ENCODE measurements at places on chromosomes 6 and 20. TPM values are rescaled to one million over a fixed set of nuclear protein-coding genes. Genes with fewer than 3 reads are reported as not detected.

- H3K4me1 ChIP-seq = no peaks in the 10 kb centered on the region
- H3K36me3 ChIP-seq = no peaks in the 10 kb centered on the region
- H3K4me3 ChIP-seq = no peak overlapping the region
- no peak for DNase-seq
- H3K27ac ChIP-seq = no peak overlapping the region
Measured at GRCh38 chr20:19003366-19004336, 190.1 kb downstream of the SCP2D1 start.

GRCh38 chr6:41344876-41345275 lies 9.5 kb downstream of the NCR2 start:
- peak; percentile 26 for DNase-seq
- H3K4me1 ChIP-seq = no peaks in the 10 kb centered on the region
- H3K27ac ChIP-seq = no peak overlapping the region
- H3K36me3 ChIP-seq = no peaks in the 10 kb centered on the region

GRCh38 chr20:41222296-41222695 lies 85.0 kb downstream of the PLCG1 start:
- no peaks in the 10 kb centered on the region for H3K36me3 ChIP-seq
- peaks cover 10% of the 10 kb centered on the region for H3K4me1 ChIP-seq
- no peak overlapping the region for H3K27ac ChIP-seq
- no peaks in the 10 kb centered on the region for H3K27me3 ChIP-seq
- no peak for DNase-seq

DNA sequence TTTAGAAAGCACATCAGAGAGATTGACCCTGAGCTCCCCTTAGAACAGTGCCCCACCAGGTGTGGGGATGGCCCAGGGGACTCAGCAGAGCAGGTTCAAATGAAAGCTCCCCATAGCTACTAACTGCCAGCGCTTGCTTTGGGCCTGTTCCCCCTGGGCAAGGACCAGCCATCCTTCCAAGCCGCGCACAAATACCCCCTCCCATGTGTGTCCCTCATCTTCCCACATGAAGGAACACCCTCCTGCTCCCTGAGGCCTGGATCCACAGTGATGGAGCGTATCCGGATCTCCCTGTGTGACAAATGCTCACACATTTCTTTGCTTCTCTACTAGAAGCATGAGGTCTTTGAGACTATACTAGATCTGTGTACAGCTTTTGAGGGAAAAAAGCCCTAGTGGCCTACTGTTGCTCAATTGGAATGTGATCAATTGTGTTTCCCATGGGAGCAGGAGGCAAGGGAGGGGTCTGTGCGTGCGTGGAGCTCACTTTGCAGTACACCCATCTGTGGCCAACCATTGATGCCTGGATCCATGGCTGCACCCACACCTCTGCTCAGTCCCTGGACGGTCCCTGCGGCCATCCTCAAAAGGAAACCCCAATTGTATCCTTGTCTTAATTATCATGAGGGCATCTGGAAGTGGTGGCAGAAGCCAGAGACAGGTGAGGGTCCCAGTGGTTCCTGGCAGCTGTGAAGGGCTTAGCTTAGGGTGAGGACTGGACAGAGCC lies 1.4 kb upstream of the RAET1G start:
- H3K27me3 ChIP-seq = peaks cover 5% of the 10 kb centered on the region
- DNase-seq = peak; percentile 34

GRCh38 chr6:169970306-169970988 lies 219.0 kb downstream of the ERMARD start:
- no peak overlapping the region for H3K27ac ChIP-seq
- no peak overlapping the region for H3K4me3 ChIP-seq
- peak; percentile 78 for DNase-seq
- H3K27me3 ChIP-seq = no peaks in the 10 kb centered on the region

DNA sequence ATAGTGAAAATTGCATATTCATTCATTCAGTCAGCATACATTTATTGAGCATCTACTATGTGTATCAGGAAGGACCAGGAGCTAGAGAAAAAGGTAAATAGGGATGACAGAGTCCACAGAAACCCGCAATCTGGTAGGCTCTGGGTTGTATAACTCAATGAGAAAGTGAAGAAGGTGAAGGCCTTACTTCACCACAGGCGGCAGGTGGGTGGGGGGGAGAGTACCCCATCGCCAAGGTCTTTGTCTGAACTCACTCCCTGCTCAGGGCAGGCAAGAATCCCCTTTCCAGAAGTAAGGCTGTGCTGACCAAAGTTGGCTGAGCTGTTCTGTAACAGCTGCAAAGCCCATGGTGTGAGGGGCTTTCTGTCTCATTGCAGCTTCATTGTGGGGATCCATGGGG lies 81.3 kb downstream of the CDH26 start:
- no peaks in the 10 kb centered on the region for H3K27me3 ChIP-seq
- H3K4me3 ChIP-seq = no peak overlapping the region
- no peaks in the 10 kb centered on the region for H3K36me3 ChIP-seq
- H3K4me1 ChIP-seq = no peaks in the 10 kb centered on the region
- DNase-seq = no peak
- H3K27ac ChIP-seq = no peak overlapping the region

DNA sequence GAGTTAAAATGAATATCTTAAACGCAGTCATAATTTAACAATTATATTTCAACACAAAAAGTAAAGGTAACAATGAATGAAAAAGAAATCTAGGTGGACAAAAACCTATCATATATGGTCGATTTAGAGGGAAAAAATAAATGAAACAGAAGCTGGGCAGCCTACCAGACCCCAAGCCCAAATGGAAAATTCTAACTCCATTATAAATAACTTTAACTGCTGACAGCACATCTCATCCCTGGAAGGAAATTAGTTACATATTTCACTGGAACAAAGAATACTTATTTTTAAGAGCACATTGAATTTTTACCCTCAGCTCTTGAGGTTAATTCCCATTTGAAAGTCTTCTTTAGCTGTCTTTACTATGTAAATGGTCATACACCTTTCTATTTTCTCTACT lies 39.1 kb downstream of the COL12A1 start:
- H3K27ac ChIP-seq = peak overlapping the region; percentile 8
- peaks cover 77% of the 10 kb centered on the region for H3K36me3 ChIP-seq
- H3K27me3 ChIP-seq = no peaks in the 10 kb centered on the region
- DNase-seq = no peak
- no peak overlapping the region for H3K4me3 ChIP-seq

GRCh38 chr6:87588756-87589407 lies 905 bp downstream of the RARS2 start:
- peak overlapping the region; percentile 79 for H3K4me3 ChIP-seq
- peak overlapping the region; percentile 95 for H3K27ac ChIP-seq
- H3K4me1 ChIP-seq = peaks cover 19% of the 10 kb centered on the region
- no peaks in the 10 kb centered on the region for H3K36me3 ChIP-seq
- DNase-seq = peak; percentile 27
- no peaks in the 10 kb centered on the region for H3K27me3 ChIP-seq

DNA sequence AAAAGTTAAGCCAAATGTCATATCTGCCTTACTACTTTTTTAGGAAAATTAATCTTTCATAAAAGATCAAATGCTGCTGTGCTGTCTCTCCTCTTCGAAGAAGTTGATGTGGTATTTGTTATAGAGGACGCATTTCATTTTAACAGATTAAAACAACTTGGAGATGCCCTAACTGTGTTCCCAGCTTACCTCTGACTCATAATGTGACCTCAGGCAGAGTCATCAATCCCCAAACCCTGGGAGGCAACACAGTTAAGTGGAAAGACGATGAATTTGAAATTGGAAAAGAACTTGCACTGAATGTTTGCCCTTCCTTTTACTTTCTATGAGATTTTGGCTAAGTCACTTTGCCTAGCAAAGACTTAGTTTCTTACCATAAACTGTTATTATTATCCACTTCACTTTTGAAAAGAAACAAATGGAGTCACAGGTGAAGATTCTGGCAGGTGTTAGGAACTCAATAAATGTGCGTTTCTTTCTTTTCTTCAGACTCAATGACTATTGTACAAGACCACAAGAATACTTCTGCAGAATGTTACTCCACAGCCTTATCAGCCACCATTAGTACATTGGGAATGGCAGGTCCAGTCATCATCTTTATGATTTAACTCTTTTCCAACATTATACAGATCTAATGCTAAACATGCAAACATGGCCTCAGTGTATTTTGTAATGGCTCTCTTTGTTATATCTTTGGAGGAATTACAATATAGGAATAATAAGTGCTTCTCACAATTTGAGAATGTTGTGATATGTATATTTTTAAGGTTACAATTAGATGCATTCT lies 102.6 kb downstream of the COL21A1 start:
- peak; percentile 53 for DNase-seq
- H3K4me1 ChIP-seq = peaks cover 30% of the 10 kb centered on the region
- H3K27ac ChIP-seq = peak overlapping the region; percentile 85
- H3K4me3 ChIP-seq = peak overlapping the region; percentile 45
- H3K36me3 ChIP-seq = no peaks in the 10 kb centered on the region

DNA sequence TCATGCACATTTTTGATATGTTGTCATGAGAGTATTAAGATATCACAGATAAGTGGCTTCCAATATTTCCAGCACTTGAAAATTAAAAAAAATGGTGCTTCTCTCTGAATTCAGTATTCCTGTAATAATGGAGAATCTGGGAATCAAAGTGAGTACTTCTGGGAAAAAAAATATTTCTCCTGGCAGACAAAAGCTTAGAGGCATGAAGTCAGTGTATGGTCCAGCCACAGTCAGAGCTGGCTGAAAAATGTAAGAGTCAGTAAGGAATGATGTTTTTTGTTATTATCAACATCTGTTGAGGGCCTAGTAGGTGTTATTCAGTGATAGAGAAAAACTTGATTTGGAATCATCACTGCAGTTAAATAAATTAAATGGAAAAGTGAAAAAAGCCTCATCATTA lies 3.2 kb upstream of the RFPL4B start:
- H3K4me1 ChIP-seq = peaks cover 3% of the 10 kb centered on the region
- no peaks in the 10 kb centered on the region for H3K27me3 ChIP-seq
- DNase-seq = no peak
- H3K4me3 ChIP-seq = no peak overlapping the region

DNA sequence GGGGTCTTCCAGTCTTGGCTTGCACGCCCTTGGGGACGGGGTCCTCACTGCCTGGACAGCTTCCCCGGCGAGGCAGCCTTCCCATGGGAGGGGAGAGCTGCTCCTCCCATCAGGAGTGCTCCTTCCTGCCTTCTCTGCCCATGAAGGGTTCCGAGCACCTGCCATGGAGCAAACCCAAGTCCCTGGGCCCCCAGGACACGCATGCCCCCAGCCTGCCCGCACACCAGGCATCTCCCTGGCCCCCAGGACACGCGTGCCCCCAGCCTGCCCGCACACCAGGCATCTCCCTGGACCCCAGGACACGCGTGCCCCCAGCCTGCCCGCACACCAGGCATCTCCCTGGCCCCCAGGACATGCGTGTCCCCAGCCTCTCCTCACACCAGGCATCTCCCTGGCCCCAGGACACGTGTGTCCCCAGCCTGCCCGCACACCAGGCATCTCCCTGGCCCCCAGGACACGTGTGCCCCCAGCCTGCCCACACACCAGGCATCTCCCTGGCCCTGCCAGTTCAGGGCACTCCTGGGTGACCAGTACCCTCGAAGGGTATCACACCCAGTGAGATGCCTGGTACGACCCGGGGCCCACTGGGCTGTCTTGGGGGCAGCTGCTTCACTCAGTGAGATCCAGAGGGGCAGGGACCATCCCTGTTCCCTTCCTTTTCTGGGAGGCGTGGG lies 21.7 kb downstream of the COL20A1 start:
- no peaks in the 10 kb centered on the region for H3K4me1 ChIP-seq
- peak; percentile 93 for DNase-seq
- no peaks in the 10 kb centered on the region for H3K36me3 ChIP-seq
- H3K27ac ChIP-seq = no peak overlapping the region
- no peaks in the 10 kb centered on the region for H3K27me3 ChIP-seq

DNA sequence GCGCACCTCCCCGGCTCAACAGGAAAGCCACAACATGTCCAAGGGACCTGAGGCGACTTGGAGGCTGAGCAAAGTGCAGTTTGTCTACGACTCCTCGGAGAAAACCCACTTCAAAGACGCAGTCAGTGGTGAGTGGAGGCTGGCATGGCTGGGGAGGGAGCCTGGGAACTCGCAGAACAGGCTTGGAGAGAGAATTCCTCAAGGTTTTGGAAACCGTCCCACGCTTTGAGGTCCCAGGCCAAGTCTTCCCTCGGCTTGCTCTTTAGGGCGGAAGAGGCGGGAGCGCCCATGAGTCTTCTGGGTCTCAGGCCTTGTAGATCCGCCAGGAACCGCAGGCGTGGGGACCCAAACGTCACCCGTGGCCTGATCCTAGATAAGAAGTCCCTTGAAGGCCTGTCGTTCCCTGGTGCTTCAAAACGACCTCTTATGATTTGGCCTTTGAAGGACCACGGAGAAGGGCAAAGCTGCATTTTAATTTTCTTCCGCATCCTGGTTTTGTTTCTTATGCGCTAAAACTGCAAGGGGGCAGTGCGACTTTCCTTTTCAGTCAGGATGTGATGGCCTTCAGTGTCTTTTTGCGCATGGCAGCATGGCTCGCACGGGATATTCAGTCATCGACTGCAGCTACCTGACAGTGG lies 2.0 kb downstream of the LAMP5 start:
- no peaks in the 10 kb centered on the region for H3K36me3 ChIP-seq
- H3K4me1 ChIP-seq = peaks cover 6% of the 10 kb centered on the region
- H3K27me3 ChIP-seq = peaks cover 70% of the 10 kb centered on the region
- no peak overlapping the region for H3K4me3 ChIP-seq
- no peak overlapping the region for H3K27ac ChIP-seq

GRCh38 chr6:747028-747427 lies 54.1 kb upstream of the EXOC2 start:
- no peak for DNase-seq
- H3K4me1 ChIP-seq = no peaks in the 10 kb centered on the region
- no peak overlapping the region for H3K27ac ChIP-seq
- H3K36me3 ChIP-seq = no peaks in the 10 kb centered on the region

- peak overlapping the region; percentile 71 for H3K4me3 ChIP-seq
- peaks cover 6% of the 10 kb centered on the region for H3K4me1 ChIP-seq
- no peaks in the 10 kb centered on the region for H3K36me3 ChIP-seq
- H3K27ac ChIP-seq = no peak overlapping the region
- peak; percentile 51 for DNase-seq
- H3K27me3 ChIP-seq = peaks cover 52% of the 10 kb centered on the region
Measured at GRCh38 chr6:72182337-72183246, 296.2 kb downstream of the RIMS1 start.

WDR27 gene
- total RNA-seq = 23.9 TPM

MACROD2 gene
- 4.0 TPM for total RNA-seq

TRIM10 gene
- total RNA-seq = not detected

NPBWR2 gene
- not detected for total RNA-seq

GSTA1 gene
- not detected for total RNA-seq

CCDC170 gene
- total RNA-seq = 1.8 TPM

MPC1 gene
- 23.5 TPM for total RNA-seq

EYA4 gene
- total RNA-seq = 35.5 TPM
